Activated T-cell treated with anti-CD3 and anti-CD28 coated beads, Interleukin-2, amount 50 U/mL, for 1 hour (primary cell): ENCODE measurements at places on chromosomes 3 and 15.

DNA sequence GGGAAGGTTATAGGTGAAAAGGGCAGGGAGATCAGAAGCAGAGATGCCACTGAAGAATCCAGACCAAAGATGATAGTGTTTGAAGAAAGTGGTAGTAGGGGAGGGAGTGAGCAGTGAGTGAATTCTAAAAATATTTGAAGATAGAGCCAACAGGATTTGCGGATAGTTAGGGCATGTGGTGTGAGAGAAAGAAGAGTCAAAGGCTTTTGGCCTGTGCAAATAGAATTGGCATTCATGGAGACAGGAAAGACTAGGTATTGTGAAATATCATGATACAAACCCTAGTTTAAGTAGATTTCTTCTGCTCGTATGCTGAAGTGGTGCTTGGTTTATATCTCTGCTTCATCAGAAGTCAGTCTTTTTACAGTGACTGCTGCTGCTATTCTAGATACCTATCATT lies 224.2 kb upstream of the CFAP20DC start:
- DNase-seq: no peak

DNA sequence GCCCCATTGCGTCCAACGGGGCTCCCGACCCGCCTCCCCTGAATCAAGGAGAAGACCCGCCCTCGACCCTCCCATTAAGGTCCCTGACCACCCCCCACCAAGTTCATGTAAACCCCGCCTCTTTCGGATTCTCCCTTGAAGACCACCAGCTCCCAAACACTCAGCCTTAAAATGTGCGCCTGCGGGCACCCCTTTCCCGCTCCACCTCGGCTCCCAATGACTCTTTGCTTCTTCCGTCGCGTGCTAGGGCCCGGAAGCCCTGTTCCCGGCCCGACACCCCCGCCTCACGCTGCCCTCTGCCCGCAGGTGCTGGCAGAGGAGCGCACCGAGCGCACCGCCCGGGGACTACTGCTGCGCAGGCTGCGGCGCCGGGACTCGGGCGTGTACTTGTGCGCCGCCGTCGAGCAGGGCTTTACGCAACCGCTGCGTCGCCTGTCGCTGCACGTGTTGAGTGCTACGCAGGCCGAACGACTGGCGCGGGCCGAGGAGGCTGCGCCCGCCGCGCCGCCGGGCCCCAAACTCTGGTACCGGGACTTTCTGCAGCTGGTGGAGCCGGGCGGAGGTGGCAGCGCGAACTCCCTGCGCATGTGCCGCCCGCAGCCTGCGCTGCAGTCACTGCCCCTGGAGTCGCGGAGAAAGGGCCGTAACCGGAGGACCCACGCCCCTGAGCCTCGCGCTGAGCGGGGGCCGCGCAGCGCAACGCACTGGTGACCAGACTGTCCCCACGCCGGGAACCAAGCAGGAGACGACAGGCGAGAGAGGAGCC lies 2.7 kb upstream of the LSMEM2 start:
- DNase-seq: peak; percentile 41

- DNase-seq: no peak
Measured at GRCh38 chr3:14145236-14145635, 20.4 kb downstream of the TMEM43 start.

GRCh38 chr15:69302929-69303328 lies 4.2 kb downstream of the PAQR5 start:
- no peak for DNase-seq

GRCh38 chr15:36755341-36756000 lies 176.0 kb downstream of the CDIN1 start:
- DNase-seq: no peak

GRCh38 chr3:119318876-119319275 lies 24.7 kb downstream of the ARHGAP31 start:
- DNase-seq: no peak

- DNase-seq: no peak
Measured at GRCh38 chr3:111362381-111363009, 179.5 kb upstream of the CD96 start.

GRCh38 chr3:178350763-178351162 lies 185.5 kb upstream of the KCNMB2 start:
- DNase-seq: no peak

- no peak for DNase-seq
Measured at GRCh38 chr15:69624155-69624520, 171.5 kb downstream of the RPLP1 start.

DNA sequence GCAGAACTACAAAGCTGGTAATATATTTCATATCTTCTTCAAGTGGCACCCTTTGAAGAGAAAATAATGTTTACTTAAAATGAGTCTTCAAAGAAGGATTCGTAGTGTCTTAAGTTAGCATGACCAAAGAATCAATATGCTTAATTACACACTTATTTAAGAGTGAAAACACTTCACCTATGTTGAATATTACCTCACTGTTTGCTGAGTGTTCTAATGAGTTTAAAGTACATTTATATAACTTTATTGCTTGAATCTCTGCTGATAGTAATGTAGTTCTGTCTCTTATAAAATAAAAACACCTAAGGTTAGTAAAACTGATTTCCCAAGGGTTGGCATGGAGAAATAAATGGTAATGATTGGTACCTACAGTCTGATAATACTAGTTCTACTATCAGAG lies 143.3 kb upstream of the SLC2A2 start:
- DNase-seq: no peak

DNA sequence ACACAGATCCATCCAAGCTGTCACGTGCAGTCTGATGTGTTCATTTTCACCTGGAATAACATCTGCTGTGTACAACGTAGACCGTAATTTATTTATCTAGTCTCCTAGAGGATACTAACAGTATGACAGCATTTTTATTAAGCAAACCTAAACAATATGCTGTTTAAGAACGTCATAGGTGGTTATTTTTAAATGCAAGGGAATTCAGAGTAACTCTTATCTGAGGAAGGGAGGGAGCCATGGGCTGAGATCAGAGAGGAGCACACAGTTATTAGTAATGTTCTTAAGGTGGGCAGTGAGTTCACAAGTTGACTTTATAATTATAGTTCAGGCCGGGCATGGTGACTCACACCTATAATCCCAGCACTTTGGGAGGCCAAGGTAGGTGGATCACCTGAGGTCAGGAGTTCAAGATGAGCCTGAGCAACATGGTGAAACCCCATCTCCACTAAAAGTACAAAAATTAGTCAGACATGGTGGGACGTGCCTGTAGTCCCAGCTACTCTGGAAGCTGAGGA lies 193.6 kb downstream of the UACA start:
- DNase-seq: no peak

DNA sequence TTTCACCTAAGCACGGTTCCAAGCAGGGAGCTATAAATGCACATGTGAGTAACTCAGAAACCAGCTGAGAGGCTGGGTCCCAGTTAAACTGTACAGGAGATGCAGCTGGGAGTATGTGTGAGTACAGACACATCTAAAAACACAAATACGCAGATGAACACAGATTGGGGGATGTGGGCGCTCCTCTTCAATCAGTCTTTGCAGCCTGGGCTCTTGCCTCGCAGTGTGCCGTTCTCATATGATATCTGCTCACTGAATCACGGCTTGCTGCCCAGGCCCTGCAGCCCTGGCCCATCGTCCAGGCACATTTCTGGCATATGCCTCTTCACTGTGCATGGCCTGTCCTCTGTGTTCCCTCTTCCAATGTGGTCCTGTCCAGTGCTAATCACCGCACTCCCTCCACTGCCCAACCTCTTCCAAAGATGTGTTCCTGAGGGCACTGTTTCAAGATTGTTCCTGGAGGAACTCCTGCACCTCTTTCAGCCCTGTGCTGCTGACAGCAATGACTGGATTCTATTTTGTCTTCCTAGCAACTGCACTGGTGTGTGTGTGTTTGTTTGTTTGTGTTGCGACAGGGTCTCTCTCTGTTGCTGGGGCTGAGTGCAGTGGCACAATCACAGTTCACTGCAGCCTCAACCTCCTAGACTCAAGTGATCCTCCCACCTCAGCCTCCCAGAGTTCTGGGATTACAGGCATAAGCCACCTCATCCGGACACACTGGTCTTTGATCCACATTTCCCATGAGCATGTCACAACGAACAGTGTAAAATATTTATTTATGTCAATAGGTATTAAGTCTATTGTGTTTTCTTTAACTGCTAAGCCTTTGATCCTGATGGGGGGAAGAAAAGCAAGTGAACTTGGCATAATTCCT lies 17.0 kb downstream of the CA12 start:
- DNase-seq: no peak

DNA sequence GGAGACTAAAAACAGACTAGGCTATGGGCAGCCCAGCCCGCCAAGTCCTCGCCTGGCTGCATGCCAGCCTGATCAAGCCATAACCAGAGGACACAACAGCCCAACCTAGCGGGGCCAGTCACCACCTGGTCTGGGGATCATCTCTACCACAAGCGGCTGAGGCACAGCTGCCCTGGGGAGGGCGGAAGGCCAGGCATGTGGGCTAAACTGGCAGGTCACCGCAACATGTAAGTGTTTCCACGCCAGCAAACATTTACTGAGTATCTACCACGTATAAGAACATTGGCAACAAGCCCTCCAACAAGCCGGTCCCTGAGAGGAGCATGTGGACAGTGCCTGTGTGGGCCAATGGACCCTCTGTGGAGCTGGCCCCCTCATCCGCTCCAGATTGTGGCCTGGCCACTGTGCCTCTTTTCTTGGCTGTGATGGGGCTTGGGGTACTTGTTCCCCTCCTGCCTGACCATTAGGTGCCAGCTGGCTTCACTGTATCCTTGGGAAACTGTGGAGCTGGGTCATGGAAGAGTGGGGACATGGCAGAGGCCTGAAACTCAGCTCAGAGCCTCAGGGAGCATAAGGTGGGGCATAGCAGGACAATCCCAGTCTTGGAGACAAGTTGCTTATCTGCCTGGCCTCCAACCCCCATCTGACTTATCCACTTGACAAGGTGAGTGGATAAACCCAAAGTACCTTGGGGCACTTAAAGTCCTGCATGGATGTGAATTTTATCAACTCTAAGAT lies 9.0 kb downstream of the UBXN7 start:
- DNase-seq: no peak

DNA sequence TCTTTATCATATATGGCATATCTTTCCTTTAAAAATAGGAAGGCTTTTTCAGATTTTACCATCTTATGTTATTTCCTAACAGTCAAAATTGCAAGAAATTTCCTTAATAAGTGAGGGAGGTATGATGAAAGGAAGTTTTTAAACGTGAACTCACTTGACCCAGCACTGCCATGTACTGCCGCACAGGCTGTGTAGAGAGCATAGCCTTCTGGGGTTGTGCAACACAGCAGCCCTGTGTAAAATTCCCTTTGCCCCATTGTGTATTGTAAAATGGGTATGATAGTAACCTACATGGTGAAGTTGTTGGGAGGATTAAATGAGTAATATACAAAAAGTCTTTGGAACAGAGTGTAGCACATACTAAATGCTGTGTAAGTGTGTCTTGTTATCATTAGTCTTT lies 78.6 kb downstream of the PEX5L start:
- no peak for DNase-seq

- no peak for DNase-seq
Measured at GRCh38 chr3:156307704-156308103, 187.3 kb downstream of the KCNAB1 start.

- no peak for DNase-seq
Measured at GRCh38 chr3:177928172-177928873, 607.9 kb upstream of the KCNMB2 start.

- no peak for DNase-seq
Measured at GRCh38 chr15:68400066-68400456, 31.9 kb downstream of the ITGA11 start.

- no peak for DNase-seq
Measured at GRCh38 chr3:41364736-41365135, 165.4 kb downstream of the CTNNB1 start.

- DNase-seq: no peak
Measured at GRCh38 chr3:71035886-71036285, 547.6 kb downstream of the FOXP1 start.

DNA sequence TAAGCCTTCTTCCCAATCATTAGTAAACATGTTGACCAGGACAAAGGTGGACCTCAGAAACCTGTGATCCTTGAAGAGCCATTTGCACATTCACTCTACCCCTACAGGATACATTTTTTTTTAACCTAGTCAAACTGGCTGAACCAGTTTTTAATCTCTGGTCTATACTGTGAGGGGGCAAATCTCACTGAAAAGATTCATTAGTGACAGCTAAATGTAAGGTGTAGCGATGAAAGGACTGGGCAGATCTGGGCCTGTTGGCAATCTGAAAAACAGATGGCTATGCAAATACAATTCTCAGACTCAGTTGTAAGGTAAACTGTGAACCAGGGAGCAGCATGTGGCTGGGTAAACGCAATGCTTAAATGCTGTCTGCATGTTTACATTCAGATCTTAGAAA lies 75.6 kb upstream of the SNTN start:
- no peak for DNase-seq

GRCh38 chr15:35673093-35673684 lies 127.2 kb upstream of the DPH6 start:
- DNase-seq: no peak

DNA sequence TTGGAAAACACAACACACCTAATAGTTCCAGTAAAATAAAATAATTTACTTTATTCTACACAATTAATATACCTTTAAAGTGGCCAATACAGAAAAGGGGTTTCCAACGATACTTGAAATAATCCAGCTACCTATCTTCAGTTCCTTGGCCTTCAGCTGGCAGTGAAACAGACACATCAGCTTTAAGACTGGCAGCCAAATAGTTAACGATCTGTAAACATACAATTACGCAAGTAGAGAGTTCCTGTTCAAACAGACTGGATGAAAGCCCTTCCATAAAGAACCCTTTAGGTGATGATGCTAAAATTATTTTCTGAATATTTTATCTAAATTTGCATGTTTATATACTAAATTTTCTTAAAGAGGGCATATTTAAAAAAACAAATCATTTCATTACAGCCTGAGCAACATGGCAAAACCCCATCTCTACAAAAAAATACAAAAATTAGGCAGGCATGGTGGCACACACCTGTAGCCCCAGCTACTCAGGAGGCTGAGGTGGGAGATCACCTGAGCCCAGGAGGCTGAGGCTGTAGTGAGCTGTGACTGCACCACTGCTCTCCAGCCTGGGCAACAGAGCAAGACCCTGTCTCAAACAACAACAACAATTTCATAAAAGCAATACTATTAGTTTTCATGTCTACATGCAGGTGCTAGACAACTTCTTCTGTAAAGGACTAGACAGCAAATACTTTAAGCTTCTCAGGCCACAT lies 12.9 kb downstream of the DYNC1LI1 start:
- DNase-seq: no peak

GRCh38 chr3:12752102-12752501 lies 7.0 kb downstream of the TMEM40 start:
- DNase-seq: no peak
